Activated CD4-positive, alpha-beta T cell treated with anti-CD3 and anti-CD28 coated beads, Interleukin-2, amount 50 U/mL, for 24 hours (primary cell): ENCODE measurements at places on chromosomes 13 and 19.

DNA sequence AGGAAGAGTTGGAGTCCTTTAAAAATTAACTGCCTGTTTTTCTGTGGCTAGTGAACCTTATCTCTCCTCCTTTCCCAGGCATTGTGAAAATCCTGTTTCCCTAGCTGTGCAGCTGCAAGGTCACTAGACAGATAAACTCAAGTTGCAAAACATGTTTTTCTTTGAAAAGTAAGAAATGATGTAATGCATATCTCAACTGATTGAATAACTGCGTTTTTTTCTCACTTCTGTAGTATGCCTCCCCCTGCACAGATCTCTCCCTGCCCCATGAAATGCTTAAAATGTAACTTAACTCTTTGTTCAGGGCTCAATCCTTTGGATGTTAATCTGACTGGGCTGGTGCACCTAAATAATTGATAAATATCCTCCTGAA is 27.7 kb upstream of the CYSLTR2 start:
- no peak for DNase-seq

- DNase-seq, result no peak
Observed at GRCh38 chr19:30171795-30172612, 200.2 kb upstream of the ZNF536 start.

GRCh38 chr19:52880895-52881389 is 16.5 kb downstream of the ZNF320 start:
- DNase-seq, result no peak

DNA sequence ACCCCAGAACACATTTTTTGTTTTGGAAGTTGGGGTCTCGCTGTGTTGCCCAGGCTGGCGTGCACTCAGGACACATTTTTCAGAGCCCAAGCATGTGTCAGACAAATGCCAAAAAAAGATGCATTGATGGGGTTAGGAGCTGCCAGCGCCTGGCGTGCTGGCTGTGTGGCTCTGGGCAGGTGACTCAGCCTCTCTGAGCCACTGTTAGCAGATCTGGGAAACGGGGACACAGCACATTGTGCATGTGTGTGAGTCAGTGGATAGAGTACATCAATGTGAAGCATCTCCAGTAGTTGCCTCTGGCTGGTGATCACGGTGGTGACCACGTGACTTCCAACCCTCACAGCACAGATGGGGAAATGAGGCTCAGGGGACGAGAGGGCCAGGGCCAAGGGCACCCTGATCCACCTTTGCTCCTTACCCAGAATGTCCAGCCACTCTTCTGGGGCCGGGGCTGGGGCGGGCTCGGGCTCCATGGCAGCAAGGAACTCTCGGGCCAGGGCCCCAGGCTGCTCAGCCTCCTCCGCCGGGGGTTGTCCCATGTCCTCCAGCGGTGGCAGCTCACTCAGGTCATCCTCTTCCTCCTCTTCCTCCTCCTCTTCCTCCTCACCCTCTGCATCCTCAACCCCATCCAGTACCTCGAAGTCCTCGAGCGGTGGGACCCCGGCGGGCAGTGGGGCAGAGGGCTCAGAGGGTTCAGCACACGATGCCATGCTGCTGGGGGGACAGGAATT is 1.9 kb downstream of the FKBP8 start:
- DNase-seq, result no peak

- no peak for DNase-seq
Observed at GRCh38 chr19:38880882-38881609, 3.0 kb upstream of the RINL start.

DNA sequence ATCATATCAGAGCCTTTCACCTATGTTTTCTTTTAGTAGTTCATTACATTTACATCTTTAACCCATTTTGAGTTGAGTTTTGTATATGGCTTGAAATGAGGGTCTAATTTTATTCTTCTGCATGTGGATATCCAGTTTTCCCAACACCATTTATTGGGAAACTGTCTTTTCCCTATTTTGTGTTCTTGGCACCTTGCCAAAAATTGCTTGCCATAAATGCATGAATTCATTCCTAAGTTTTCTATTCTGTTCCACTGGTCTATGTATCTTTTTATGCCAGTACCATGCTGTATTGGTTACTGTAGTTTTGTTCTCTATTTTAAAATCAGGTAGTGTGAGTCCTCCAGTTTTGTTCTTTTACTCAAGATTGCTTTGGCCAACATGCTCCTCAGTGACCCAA is 144.0 kb upstream of the OBI1 start:
- DNase-seq, result no peak

- no peak for DNase-seq
Observed at GRCh38 chr13:69331245-69331644, 776.4 kb upstream of the ATXN8OS start.

DNA sequence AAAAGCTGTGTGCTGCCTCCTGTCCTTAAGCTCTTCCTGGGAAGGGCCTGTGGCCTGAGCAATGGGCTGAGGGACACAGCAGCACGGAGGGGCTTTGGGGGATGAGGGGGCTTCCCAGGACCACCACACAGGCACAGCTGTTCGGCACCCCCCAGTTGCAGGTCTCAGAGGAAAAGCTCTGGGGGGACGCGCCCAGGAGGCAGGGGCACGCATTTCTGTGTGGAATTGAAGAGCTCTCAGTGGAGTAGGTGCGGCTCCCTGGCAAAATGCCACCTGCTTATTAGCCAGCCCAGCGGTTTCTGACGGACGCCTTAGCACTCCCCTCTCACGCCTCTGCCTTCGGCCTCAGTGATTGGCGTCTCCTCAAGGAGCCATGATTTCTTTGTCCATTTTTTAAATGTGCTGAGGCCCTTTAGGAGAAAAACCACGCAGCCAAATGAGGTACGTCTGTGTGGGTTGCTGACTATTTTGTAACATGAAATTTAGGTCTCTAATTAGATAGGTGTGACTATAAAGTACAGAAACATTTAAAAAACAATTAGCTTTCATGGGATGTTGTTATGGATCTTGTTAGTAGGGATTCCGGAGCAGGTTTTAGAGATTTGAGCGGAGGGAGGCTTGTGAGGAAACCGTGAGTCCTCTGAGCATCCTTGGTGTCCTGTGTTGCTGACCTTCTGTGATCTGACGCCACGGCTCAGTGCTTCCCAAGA is 4.0 kb downstream of the MCF2L start:
- no peak for DNase-seq

- no peak for DNase-seq
Observed at GRCh38 chr19:22545751-22546150, 88.4 kb upstream of the ZNF492 start.

DNA sequence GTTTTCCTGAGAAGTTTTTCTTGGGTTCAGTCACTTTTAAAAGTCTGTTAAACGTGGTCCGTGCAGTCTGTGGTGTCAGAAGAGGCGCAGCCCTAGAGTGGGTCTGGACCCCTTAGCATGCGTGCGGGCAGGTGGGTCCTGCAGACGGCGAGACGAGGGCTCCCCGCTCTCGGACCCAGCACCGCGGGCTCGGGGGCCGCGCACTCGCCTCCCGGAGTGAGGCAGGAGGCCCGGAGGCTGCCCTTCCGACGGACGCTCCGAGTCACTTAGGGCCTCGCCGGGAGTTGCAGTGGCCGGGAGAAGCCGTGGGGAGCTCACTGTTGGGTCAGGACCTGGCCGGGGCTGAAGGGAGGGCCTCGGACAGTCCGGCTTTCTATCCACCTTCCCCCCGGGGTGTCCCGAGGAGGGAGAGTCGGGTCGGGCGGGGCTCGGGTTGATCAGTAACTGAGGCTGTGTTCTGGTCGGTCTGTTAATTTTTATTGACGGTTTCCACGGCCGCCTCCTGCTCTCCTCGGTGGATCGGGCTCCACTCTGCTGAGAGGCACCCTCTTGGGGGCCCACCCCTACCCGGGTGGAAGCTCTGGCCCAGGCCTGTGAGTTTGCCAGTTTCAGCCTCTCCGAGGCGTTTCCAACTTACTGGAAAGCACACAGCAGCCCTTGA is 1.3 kb downstream of the PTBP1 start:
- DNase-seq, result no peak

GRCh38 chr13:49859560-49859959 is 67.1 kb upstream of the KPNA3 start:
- no peak for DNase-seq

- no peak for DNase-seq
Observed at GRCh38 chr19:5337708-5338655, 2.6 kb downstream of the PTPRS start.

GRCh38 chr13:93889430-93889951 is 590.0 kb downstream of the DCT start:
- no peak for DNase-seq

DNA sequence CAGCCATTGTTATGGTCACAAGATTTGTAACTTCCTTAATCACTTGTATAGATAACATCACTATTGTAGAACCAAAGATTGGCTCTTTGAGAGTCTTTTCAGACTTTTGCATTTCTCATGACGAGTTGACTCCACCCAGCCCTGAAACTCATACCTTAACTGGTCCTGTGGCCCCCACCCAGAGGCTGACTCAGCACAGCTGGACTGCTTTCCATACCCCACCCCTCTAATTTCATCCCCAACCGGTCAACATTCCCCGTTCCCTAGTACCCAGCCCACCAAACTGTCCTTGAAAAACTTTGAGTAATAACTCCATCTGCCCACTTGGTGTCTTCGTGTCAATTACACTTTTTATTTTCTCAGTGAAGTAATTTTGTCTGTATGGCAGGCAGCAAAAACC is 32.1 kb upstream of the SLITRK1 start:
- DNase-seq, result no peak

DNA sequence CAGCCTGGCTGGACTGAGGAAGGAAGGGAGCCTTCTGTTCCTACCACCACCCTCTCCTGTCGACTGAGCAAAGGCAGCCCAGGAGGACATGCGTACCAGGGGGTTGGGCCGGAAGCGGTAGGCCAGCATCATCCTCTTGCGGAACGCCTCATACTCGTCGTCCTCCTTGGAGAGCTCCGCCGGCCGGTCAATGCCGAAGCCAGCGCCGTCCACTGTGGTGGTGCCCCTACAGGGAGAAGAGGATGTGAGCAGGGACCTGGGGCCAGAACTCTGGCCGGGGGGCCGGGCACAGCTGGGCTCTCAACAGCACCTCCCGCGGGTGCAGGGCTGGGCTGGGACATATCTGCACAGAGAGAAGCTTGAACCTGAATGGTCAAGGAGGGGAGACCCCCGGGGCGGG is 3.8 kb upstream of the TM6SF2 start:
- no peak for DNase-seq

GRCh38 chr13:33127009-33127551 is 110.9 kb downstream of the KL start:
- DNase-seq, result no peak

- DNase-seq, result no peak
Observed at GRCh38 chr19:51326216-51327065, 15.0 kb downstream of the IGLON5 start.

DNA sequence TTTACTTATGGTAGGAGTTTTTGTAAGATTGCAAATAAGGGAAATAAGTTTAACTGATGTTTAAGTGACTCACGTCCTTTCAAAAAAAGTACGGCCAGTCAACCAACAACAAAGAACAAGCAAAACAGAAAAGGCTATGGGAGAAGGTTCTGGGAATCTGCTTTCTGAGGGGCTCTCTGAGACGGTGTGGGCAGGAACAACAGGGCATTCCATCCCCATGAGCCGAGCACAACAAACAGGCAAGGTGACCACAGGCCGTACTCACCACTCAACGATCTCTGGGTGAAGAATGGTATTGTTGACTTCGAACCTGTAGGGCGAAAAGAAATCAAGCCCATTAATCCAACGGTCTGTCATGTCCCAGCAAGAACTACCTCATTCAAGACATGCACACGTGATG is 43.8 kb downstream of the PEPD start:
- no peak for DNase-seq

DNA sequence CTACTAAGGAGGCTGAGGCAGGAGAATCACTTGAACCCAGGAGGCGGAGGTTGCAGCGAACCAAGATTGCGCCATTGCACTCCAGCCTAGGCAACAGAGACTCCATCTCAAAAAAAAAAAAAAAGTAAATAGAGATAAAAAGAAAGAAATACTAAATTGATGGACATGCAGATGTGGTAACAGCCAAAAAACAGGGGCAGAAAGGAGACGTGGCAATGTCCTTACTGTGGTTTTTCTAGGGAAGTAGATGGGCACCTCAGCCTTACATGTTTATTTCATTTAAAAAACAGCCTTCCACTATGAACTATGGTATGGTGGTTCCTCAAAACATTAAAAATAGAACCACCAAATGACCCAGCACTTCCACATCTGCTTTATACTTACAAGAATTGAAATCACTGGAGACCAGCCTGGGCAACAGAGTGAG is 6.5 kb upstream of the EIF3G start:
- DNase-seq, result no peak

DNA sequence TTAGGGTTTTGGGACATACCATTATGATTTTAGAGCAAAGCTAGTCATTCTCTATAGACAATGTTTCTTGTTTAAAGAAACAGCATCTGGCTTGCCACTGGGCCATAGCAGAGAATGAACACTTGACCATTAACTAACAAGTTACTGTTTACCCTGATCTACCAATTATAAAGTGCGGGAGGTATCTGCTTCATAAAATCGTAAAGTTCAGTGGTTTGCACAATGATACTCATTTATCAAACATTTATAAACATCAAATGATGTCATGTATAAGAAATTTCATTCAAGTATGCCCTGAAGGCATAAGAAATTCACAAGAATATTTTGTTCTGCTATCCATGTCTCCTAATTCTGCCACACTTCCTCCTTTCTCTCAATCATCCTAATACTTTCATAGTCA is 139.2 kb downstream of the PCDH20 start:
- DNase-seq, result no peak

DNA sequence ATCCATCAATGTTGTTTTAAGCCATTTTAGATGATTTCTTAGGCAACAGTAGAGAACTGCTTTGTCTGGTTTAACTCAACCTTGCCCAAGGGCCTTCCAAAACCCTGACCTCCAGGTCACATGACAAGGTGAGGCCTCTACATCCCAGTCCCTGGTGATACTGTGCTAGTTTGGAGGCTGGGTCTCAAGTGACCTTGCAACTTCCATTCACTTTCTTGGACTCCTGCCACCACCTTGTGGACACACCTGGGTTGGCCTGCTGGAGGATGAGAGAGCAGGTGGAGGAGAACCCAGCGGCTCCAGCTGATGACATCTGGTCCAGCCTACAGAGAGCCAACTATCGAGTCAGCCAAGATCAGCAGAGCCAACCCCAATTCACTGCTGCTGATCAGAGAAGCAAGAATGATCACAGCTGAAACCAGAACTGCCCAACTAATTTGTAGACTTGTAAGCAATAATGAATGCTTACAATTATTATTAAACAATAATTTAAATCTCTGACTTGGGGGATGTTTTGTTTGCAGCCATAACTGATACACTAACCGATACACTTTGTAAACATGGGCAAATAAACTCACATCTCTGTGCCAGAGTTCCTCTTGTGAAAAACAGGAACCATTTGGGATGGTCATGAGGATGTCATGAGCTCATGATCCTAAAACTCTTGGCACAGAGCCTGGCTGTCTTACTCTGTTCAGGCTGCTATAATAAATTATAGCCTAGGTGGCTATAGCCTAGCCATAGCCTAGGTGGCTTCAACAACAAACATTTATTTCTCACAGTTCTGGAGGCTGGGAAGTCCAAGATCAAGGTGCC is 11.5 kb downstream of the FAM187B start:
- no peak for DNase-seq

DNA sequence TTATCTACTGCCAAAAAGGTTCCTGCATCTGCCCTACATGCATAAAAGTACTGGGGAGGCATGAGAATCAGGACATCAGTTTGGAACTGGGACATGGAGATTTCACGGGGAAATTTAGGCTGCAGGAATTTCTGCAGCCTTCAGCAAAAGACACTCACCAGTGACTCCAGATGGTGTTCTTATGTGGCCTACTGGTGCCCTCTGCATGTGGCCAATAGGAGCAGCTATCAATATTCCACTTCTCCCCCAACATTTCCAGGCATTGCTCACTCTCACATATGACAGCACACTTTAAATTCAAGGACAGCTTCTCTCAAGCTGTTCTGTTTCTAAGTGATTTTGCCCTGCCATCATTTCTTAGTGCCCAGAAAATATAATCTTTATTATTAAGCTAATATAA is 570.5 kb upstream of the ARGLU1 start:
- DNase-seq, result no peak

- DNase-seq, result no peak
Observed at GRCh38 chr19:54178581-54179261, 5.8 kb upstream of the TMC4 start.
